ENCODE measurements at places on chromosomes 13 and 19. TPM values are rescaled to one million over a fixed set of nuclear protein-coding genes. Genes with fewer than 3 reads are reported as not detected.

PTH2 gene
- total RNA-seq: not detected

C19orf73 gene
- total RNA-seq: not detected

ZNF543 gene
- total RNA-seq: 24.6 TPM

NLRP4 gene
- not detected for total RNA-seq

ZNF492 gene
- total RNA-seq: not detected

SBSN gene
- total RNA-seq: not detected

KCNJ14 gene
- 0.92 TPM for total RNA-seq

LILRA2 gene
- not detected for total RNA-seq

IL17D gene
- total RNA-seq: not detected

Measured in stomach (tissue), 19 donors.